Type B pancreatic cell (in vitro differentiated cells): ENCODE measurements at places on chromosomes 2 and 18. TPM values are rescaled to one million over a fixed set of nuclear protein-coding genes. Genes with fewer than 3 reads are reported as not detected.

GRCh38 chr18:55764386-55764785 lies 176.4 kb upstream of the TCF4 start:
- no peak for DNase-seq

- DNase-seq = no peak
Measured at GRCh38 chr2:10913501-10914271, 2.0 kb downstream of the KCNF1 start.

PLCD4 gene
- total RNA-seq = 0.40 and 1.4 TPM in 2 replicates

MPP4 gene
- total RNA-seq = 0.46 TPM in 1 of 2 replicates, not detected in the other

DNA sequence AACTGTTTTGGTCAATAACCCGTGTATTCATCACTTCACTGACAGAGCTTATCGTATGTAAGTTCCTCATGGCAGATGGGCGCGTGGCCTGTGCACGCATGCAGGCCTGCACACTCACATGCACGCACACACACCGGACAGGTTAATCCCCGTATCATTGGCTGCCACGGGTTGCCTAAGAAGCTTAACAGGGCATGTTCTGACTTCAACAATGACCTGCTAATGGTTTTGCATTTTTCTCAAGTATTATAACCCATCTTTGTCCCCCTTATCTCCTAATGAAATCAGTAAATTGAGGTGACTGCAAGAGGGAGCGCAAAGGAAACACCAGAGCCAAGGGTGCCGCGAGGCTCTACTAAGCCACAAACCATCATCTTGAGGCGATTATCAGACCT lies 399.0 kb upstream of the ID2 start:
- DNase-seq = no peak

- no peak for DNase-seq
Measured at GRCh38 chr2:107008843-107009242, 122.9 kb upstream of the ST6GAL2 start.

DNA sequence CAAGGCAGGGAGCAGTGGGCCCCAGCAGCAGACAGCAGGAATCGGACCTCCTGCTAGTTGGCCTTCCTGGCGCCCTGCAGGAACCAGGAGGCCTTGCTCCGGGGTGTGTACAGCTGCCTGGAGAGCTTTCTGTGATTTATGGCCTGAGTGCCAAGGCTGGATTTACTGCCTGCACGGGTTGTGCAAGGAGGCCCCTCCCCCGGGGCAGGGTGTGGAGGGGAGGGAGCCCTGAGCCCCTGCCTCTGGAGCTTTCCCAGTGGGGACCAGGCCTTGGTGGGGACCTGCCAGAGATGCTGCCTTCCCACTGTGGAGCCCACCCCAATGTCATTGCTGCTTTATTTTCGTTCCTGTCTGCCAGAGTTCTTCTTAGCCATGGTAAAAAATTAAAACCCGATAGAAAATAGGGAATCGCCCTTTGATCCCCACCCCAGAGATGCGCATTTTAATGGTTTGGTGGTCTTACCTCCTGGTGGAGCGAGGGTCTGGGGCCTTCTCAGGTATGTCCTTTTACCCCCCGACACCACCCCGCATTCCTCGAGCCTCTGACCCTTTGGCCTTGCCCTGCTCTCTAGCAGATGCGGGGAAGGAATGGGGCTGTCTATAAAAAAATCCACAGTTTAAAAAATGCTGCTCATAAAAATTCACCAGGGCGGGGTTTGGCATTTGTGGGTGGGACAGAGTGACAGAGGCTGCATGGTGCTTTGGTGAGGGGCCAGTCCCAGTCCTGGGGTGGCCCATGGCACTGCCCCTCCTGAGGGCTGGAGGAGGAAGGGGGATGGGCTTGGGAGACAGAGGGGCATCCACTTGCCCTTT lies 6.9 kb upstream of the RALB start:
- DNase-seq = no peak

EFHD1 gene
- 2.5 and 6.0 TPM in 2 replicates for total RNA-seq
